PC-3 (cell line): ENCODE measurements at places on chromosomes 16 and 17.
A peak's percentile ranks its signal among the peaks of the same experiment; 100 is the strongest.

DNA sequence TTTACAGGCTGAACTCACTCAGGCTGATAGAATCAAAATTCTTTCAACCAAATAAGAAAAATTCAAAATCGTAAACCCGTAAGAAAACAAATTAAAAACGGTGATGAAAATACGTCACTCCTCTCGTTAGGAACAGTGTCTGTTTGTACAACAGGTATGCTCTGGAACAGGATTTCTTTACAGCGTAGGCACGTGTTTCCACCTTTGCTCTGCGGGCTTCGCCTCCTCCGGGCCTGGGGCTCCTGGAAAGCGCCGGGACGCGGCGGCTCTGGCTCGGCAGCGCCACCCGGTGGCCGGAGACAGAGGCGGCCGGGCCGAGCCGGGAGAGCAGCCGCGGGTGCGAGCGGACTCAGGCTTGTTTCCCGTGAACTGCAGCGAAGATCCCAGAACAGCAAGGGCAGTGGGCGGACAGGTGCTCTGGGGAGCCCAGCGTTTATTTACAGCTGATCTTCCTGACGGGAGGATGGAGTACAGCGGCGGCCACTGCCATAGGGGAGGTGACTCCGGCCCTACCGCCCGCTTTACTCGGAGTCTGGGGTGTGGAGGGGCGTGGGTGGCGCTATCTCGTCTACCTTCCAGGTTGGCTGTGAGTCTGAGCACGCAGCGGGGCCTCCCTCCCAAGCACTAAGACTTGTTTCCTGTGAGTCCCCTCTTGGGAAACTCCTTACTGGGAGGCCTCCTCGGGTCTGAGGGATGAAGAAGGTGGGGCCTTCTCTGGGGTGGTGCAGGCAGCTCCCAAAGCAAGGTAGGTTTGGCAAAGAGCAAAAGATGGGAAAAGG lies 40.5 kb upstream of the ATP2A3 start:
- peak; percentile 51 for DNase-seq

DNA sequence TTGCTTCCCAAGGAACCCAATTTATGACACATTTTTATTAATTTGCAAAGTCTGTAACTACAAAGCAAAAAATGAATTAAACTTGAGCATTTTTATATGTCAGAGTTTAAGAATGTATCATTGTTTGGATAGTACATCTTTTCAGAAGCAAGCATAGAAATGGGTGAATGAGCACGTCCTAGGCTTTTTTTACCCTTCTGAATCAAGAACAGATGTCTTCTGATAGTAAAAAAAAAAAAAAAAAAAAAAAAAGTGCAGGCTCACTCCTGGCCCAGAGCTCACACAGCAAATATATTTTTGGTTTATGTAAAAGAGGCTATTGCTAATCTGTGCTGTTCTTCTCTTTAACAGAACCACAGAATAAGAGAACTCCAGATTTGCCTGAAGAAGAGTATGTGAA lies 6.3 kb downstream of the TERF2IP start:
- DNase-seq, result no peak

GRCh38 chr16:89600427-89600826 lies 13.0 kb upstream of the DPEP1 start:
- no peak for DNase-seq

DNA sequence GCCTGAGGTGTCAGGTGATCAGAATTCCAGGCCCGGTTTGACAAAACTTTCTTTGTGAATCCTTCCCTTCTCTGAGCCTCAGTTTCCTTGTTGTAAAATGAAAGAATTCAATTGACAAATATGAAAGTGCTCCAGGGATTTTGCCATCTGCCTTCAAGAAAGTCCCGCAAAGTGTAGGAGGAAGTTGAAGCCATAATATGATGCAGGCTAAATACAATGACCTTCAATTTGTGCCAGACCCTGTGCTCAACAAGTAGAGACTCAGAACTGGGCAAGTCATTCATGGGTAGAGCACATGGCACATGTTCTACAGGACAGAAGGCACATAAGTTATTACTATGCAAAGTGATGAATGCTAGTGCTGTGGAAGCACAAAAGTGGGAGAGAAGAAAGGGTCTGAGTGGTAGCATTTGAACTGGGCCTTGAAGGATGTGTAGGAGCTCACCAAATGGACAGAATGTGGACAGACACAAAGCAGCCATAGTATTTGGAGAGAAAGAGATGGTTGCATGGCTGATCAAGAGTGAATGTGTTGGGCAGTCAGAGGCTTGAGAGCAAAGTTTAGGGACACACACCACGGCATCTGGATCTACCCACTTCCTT lies 2.4 kb upstream of the SCIMP start:
- no peak for DNase-seq

- DNase-seq, result no peak
Measured at GRCh38 chr17:56185491-56186221, 32.4 kb downstream of the ANKFN1 start.

- DNase-seq, result no peak
Measured at GRCh38 chr17:12631076-12631475, 34.6 kb upstream of the MYOCD start.

GRCh38 chr17:681738-682529 lies 32.7 kb downstream of the VPS53 start:
- DNase-seq, result no peak

GRCh38 chr16:3012828-3013420 lies at the start of gene CLDN9:
TSS of gene CLDN9 (plus strand) at chr16:3012923. CDS start at chr16:3013363, 440 bp downstream.
- peak; percentile 58 for DNase-seq

DNA sequence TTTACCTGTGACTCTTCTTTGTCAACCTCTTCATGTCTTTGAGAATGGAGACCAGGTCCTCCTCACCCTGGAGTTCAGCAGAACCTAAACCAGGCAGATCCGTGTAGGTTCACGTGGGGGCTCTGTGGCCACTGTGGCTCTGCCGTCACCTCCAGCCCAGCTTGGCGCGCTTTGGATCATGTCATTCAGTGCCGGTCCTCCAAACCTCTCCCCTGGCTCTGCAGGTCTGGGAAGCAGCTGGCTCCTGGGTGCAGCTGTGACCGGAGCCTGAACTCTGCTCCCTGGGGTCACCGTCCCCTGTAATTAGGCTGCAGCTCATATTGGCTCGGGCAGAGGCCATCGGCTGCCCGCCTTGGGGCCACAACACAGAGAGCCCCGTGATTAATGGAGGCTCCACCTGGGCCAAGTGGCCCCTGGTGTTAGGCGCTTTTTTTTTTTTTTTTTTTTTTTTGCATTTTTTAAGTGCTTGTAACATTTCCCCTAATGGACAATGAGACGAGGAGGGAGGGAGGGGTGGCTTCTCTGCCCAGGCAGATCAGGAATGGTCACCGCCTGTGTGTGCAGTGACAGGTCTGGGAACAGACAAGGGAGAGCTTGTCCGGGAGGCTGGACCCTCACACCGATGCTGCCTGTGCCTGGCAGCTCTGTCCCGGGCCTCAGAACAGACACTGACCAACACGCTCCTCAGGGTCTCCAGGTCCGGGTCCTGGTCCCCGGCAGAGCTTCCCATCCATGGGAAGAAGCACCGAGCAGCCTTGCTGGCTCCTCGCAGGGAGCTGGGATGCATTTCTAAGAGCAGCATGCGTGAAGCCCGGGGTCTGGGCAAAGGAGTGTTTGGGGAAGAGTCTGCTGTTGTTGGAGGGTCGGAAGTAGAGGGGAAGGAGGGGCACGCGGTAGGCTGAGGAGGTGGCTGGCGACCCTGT lies 247.9 kb downstream of the SEC14L1 start:
- DNase-seq, result no peak

DNA sequence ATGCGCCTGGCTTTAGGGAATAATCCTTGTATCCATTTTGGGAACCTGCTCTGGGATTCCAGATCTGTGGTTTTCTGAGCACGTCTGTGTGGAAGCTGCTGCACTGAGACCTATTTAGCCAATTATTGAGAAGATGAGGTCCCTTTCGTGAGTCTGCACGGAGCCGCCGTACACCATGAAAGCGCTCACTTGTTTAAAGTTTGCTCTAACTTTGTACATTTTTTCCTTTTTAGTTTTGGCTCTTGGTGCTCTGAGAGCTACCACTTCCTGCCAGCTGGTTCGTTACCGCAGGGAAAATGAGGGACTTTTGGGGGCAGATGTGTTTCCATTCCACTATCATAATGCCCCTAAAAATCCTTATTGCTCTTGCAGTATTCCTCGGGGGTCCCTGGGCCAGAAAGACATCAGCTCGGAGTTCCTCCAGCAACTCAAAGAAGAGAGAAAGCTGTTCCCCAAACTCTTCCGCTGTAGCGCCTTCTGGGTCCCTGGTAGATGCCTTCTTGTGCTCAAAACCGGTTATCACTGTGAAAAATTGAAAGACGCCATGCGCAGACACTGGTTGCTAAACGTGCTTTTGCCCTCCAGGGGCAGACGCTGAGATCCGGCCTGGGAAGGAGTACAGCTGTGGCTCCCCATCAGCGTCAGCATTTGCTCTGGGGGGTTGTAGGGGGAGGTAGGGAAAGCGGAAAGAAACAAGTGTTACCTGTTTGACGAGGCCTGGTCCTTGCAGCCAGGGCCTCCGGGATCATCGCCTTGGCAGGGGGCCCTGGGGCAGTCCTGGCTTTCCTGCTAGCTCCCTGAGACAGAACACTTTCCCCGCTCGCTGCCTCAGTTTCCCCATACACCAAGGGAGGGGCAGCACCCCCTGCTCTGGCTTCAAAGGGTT lies 238.1 kb downstream of the MRTFB start:
- peak; percentile 85 for DNase-seq

DNA sequence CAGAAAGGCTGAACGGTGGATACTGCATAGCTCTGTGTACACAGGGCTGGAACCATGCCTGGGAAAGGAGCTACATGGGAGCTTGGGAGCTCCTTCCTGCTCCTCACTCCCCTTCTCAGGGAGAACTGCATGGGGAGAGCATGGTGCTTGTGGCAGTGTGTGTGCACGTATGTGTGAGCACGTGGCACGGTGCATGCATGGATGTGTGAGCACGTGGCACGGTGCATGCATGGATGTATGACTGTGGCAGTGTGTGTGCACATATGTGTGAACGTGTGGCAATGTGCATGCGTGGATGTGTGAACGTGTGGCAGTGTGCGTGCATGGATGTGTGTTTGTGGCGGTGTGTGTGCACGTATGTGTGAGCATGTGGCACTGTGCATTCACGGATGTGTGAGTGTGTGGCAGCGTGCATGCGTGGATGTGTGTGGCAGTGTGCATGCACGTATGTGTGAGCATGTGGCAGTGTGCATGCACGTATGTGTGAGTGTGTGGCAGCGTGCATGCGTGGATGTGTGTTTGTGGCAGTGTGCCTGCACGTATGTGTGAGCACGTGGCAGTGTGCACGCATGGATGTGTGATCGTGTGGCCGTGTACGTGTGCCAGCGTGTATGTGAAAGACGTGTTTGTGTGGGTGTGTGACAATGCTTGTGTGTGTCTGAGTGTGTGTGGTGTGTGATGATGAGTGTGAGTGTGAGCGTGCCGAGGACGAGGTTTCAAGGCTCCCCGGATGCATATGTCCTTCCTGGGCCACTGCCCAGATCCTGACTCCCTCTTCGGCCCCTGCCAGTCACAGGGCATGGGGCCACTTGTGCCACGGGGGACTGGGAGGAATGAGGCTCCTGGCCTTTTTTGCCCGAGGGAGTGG lies 52.4 kb upstream of the JPH3 start:
- DNase-seq, result no peak

DNA sequence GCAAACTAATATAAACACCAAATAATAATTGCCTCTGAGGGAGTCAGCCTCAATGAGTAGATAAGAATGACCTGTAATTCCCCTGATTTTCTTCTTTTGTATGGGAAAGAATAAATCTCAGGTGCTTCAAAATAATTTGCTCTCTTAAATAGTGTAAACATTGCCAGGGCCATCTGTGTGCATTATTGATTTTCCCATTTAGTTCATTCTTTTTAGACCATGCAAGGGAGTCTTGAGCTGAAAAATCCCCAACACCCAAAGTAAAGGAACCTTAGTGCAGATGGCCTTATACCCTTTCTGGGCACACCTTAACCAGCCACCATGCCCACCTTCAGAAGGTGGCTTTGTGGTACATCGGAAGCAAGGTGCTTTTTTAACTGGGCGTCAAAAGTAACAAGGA lies 267.2 kb downstream of the TMEM114 start:
- DNase-seq, result no peak

- no peak for DNase-seq
Measured at GRCh38 chr17:41308918-41309359, at the start of gene KRTAP16-1. TSS of gene KRTAP16-1 (minus strand) at chr17:41309309. CDS start at chr17:41309253, 56 bp downstream.

- no peak for DNase-seq
Measured at GRCh38 chr17:42118545-42118944, 2.6 kb downstream of the KAT2A start.

DNA sequence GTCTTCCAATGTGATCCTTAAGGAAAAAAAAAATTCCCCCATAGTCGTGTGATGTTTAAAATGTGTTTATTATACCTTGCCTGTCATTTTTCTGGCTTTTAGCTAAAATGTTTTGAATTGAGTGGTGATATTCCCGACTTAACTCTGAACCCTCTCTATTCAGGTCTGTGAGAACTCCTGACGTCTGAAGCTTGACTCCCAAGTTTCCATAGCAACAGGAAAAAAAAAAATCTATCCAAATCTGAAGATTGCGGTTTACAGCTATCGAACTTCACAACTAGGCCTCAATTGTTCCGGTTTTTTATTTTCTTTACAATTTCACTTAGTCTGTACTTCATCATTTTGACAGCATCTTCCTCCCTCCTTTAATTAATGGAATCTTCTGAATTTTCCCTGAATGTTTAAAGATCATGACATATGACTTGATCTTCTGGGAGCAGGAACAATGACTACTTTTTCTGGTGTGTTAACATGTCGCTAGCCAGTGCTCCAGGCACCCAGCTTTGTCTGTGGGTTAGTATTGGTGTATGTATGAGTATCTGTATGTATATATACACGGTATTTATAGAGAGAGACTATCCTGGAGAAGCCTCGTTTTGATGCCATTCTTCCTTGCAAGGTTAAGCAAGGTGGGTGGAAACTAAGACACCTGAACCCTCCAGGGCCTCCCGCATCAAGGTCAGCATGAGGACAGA lies 12.8 kb upstream of the HSBP1 start:
- no peak for DNase-seq

- no peak for DNase-seq
Measured at GRCh38 chr17:29070781-29071180, 27.8 kb downstream of the PIPOX start.

GRCh38 chr17:17035490-17035889 lies 6.8 kb upstream of the MPRIP start:
- no peak for DNase-seq

DNA sequence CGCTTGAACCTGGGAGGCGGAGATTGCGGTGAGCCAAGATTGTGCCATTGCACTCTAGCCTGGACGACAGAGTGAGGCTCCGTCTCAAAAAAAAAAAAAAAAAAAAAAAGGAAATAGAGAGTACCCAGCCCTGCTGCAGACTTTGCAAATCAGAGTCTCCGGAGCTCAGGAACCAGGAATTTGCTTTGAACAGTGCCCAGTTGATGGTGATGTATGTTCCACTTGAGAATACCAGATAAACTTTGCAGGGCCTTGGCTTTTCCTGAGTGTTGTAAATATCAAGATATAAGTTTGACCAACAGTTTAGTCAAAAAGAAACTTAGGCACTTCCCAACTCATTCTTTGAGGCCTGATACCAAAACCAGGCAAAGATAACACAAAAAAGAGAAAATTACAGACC lies 30.6 kb upstream of the MAP3K14 start:
- DNase-seq, result no peak

- DNase-seq, result peak; percentile 36
Measured at GRCh38 chr17:17236295-17237025, 508 bp downstream of the FLCN start.

- DNase-seq, result peak; percentile 34
Measured at GRCh38 chr17:55421179-55421934, at the start of gene MMD. TSS of gene MMD (minus strand) at chr17:55421835. CDS start at chr17:55421695, 140 bp downstream.
